Activated T-helper 2 cell treated with anti-CD3 and anti-CD28 coated beads, Interferon-gamma antibody, Interleukin-2, Interleukin-4, amounts not matched to agents 10 μg/mL and 5 μg/mL and 100 μg/mL, durations not matched to agents 14 hours and 24 hours and 36 hours (primary cell): ENCODE measurements at places on chromosomes 3 and 15. TPM values are rescaled to one million over a fixed set of nuclear protein-coding genes. Genes with fewer than 3 reads are reported as not detected.

GRCh38 chr3:138945709-138946662, 951 bp downstream of the FOXL2 start:
- H3K27me3 ChIP-seq: peaks cover 79% of the 10 kb centered on the region
- H3K27ac ChIP-seq: no peak overlapping the region
- peaks cover 18% of the 10 kb centered on the region for H3K4me1 ChIP-seq
- H3K4me3 ChIP-seq: no peak overlapping the region
- DNase-seq: no peak
- peaks cover 3% of the 10 kb centered on the region for H3K36me3 ChIP-seq

DNA sequence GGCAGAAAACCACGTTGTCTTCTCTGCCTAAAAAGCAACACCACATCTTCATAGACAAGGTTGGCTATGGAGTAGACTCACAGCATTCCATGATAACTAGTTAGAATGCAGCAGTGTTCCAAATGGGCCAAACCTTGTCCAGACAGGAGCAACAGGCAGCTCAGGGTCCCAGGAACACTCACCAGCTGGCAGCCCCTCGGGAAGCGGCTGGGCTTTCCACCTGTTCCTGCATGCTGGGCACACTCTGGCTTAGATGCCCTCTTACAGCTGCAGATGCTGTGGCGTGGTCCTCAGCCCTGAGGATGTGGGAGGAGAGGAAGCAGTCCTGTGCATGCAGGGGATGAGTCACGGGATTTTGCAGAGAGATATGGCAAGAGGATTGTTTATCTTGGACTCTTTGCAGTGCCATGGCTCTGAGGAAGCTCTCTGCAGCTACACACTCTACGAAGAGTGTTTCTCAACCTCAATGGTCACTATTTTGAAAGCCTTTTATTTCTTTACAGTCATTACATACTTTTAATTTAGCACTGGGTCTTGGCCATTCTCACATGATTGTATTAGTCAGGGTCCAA, 11.3 kb downstream of the NRROS start:
- no peaks in the 10 kb centered on the region for H3K27me3 ChIP-seq
- H3K27ac ChIP-seq: peak overlapping the region; percentile 58
- no peak overlapping the region for H3K4me3 ChIP-seq
- H3K36me3 ChIP-seq: peaks cover 66% of the 10 kb centered on the region
- no peak for DNase-seq

DNA sequence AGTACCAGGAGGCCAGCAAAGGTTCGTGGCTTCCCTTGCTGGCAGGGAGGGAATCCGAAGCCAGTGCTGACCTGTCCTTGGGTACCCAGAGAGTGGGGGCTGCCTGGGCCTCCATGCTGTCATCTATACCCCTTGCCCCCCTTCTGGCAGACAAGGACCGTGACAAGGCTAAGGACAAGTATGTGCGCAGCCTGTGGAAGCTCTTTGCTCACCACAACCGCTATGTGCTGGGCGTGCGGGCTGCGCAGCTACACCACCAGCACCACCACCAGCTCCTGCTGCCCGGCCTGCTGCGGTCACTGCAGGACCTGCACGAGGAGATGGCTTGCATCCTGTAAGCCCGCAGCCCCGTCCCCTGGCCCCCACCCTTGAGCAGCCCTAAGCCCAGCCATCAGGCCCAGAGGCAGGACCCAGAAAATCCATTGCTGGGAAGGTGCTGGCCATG, 2.8 kb downstream of the FES start:
- no peak overlapping the region for H3K4me3 ChIP-seq
- H3K27ac ChIP-seq: no peak overlapping the region
- peaks cover 66% of the 10 kb centered on the region for H3K36me3 ChIP-seq
- peaks cover 30% of the 10 kb centered on the region for H3K4me1 ChIP-seq
- DNase-seq: no peak

DNA sequence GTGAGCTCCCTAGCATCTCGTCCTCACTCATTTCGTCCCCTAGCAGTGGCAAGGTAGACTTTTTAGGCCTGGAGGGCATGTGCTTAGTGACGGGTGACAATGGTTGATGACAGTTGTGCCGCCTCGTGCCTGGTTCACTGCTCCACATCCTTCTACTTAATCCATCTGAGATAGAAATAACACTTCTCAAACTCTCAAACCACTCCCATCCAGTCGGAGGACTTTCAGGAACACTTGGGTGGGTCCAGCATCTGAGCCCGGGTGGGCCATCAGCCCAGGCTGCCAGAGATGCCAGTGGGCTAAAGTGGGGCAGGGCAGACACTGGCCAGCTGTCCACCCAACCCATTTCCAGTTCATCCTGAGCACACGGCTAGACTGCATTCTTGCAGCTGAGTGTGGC, 79.7 kb upstream of the SMAD3 start:
- peaks cover 50% of the 10 kb centered on the region for H3K27me3 ChIP-seq
- no peak overlapping the region for H3K27ac ChIP-seq
- no peaks in the 10 kb centered on the region for H3K4me1 ChIP-seq
- H3K4me3 ChIP-seq: no peak overlapping the region
- no peaks in the 10 kb centered on the region for H3K36me3 ChIP-seq

DNA sequence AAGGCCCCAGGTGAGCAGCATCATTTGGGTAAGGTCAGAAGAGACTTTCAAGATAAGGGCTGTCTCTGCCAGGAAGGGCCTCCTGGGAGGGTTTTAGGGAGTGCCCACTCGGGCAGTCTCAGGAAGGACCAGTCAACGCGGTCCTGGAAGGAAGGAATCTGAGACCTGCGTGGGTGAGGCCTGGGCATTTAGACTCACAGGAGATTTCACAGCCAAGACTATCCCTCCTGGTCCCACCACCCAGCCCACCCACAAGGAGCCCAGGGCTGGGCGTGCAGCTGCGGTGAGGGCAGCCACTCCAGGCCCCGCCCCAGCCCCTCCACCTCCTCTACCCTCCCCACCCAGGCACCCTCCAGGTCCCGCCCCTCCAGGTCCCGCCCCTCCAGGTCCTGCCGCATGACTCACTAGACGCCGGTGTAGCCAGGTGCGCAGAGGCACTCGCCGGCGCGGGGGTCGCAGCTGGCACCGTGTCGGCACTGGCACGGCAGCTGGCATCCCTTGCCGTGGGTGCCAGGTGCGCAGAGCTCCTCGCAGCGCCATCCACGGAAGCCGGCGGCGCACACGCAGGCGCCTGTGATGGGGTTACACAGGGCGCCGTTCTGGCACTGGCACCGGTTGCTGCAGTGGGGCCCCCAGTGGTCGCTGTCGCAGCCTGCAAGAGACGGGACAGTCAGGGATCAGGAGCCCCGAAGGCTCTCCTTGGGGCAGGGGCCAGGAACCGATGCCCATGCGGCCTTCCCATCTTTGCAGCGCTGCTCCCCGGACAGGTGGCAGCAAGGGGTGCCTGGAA, 112.7 kb downstream of the RAB11A start:
- H3K4me3 ChIP-seq: no peak overlapping the region
- H3K4me1 ChIP-seq: no peaks in the 10 kb centered on the region
- no peaks in the 10 kb centered on the region for H3K36me3 ChIP-seq
- H3K27me3 ChIP-seq: peaks cover 36% of the 10 kb centered on the region

- no peaks in the 10 kb centered on the region for H3K27me3 ChIP-seq
- no peaks in the 10 kb centered on the region for H3K4me1 ChIP-seq
- H3K36me3 ChIP-seq: no peaks in the 10 kb centered on the region
- no peak overlapping the region for H3K4me3 ChIP-seq
- no peak overlapping the region for H3K27ac ChIP-seq
These were observed 349.2 kb upstream of the CCDC54 start for GRCh38 chr3:107028086-107028485.

- no peak for DNase-seq
- peaks cover 50% of the 10 kb centered on the region for H3K36me3 ChIP-seq
- no peaks in the 10 kb centered on the region for H3K27me3 ChIP-seq
- H3K4me3 ChIP-seq: no peak overlapping the region
- no peak overlapping the region for H3K27ac ChIP-seq
These were observed 8.0 kb downstream of the CCDC14 start for GRCh38 chr3:123952844-123953520.

The FOXL2NB gene
- total RNA-seq: not detected in 2 replicates

The CIB2 gene
- 1.8 and 2.2 TPM in 2 replicates for total RNA-seq
